ENCODE measurements at places on chromosomes 13 and 19.

- DNase-seq: no peak
These were observed 38.9 kb downstream of the SOX1 start for GRCh38 chr13:112105892-112106291.

- no peak for DNase-seq
These were observed 629.2 kb downstream of the UQCRFS1 start for GRCh38 chr19:28583713-28584112.

- no peak for DNase-seq
These were observed 31.7 kb upstream of the PCDH8 start for GRCh38 chr13:52879950-52880741.

DNA sequence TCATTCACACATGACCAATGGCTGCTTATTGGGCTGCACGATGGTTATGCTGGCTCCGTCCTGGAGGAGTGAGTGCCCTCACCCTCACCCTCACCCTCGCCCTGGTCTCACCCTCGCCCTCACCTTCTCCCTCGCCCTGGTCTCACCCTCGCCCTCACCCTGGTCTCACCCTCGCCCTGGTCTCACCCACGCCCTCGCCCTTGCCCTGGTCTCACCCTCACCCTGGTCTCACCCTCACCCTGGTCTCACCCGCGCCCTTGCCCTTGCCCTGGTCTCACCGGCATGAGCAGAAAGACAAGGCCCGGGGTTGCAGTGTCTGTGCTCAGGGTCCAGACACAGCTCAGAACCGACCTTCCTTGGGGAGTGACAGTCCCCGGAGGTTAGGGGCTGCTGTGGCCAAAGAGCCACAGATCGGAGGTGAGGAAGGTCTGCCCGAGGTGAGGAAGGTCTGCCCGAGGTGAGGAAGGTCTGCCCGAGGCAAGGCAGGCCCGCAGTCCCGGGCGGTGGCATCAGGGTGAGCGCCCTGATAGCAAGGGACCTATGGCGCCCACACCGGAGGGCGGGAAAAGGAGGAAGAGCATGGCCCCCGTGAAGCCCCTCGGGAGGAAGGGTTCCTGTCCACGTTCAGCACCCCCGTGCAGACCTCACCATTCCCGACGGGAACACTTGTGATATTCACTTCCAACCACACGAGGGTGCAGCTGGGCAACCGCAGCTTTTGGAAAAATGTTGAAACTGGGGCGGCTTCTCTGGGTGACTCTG lies 65.6 kb downstream of the MCF2L start:
- DNase-seq: no peak

DNA sequence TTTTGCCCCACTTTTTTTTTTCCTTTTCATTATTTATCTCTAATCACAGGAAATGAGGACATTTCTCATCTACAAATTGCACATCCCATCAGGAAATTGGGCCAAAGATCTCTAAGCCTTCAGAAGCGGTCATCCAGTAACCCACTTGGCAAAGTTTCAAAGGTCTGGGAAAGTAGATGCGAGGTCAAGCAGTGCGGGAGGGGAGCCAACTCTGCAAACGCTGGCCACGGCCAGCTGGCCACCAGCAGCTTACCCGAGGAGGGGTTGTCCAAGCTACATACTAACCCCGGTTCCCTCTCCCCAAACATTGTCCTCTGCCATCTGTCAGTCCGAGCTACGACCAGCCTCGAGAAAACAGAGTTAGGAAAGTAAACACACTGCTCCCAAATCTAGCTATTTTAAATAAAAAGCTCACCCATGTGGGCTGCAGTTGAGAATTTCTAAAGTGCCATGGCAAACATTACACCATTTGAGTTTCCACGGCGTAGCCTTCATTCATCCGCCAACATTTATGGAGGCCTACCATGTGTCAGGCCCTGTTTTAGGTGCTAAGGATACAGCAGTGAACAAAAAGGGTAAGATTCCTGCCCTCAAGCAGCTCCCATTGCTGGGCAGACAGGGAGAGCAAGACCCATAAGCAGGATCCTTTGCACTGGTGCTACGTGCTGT lies 11.5 kb downstream of the FFAR2 start:
- no peak for DNase-seq

GRCh38 chr13:43127103-43127798 lies 103.9 kb downstream of the DNAJC15 start:
- no peak for DNase-seq

GRCh38 chr19:50505856-50506611 lies 5.0 kb downstream of the JOSD2 start:
- DNase-seq: no peak

GRCh38 chr13:94674609-94675348 lies 37.6 kb downstream of the SOX21 start:
- DNase-seq: no peak

DNA sequence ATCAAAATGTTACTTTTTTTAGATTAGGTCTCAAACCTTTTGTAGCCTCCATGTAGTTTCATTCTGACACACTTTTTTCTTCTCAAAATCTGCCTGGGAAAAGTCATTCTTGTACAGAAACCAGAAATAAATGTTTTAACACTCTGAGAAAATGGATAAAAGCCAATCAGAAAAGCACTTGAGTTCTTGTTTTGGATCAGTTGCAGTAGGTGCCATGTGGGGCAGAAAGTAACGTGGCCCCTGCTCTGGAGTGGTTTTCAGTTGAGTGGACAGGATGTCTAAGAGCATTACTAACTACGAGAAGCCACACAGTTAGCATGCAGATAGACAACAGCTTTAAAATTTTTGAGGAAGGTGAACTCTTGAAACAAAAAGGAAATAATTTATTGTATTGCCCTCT lies 19.1 kb downstream of the GPR183 start:
- peak; percentile 83 for DNase-seq
